Melanocyte of skin (primary cell): ENCODE measurements at places on chromosomes 2 and 18. TPM values are rescaled to one million over a fixed set of nuclear protein-coding genes. Genes with fewer than 3 reads are reported as not detected.

Gene GAREM2
- total RNA-seq, result 1.4 and 2.2 TPM in 2 replicates

Gene L3MBTL4
- under 0.01 and 0.36 TPM in 2 replicates for total RNA-seq

Gene TMEM87B
- total RNA-seq, result 27.2 and 27.6 TPM in 2 replicates

Gene IGFBP2
- total RNA-seq, result 0.69 and 18.9 TPM in 2 replicates

Gene KYNU
- total RNA-seq, result 157 and 177 TPM in 2 replicates

Gene SULT6B1
- not detected in 2 replicates for total RNA-seq

Gene TOGARAM2
- under 0.01 TPM in 1 of 2 replicates, not detected in the other for total RNA-seq

Gene MARCHF4
- 0.36 TPM in 1 of 2 replicates, not detected in the other for total RNA-seq

Gene SLC14A1
- not detected in 2 replicates for total RNA-seq
